DMS 273 treated with DMSO at 0.1 percent for 48 hours (cell line): ENCODE measurements at places on chromosomes 4 and X.

GRCh38 chr4:105305019-105305836, 158.6 kb downstream of the TET2 start:
- DNase-seq = no peak

DNA sequence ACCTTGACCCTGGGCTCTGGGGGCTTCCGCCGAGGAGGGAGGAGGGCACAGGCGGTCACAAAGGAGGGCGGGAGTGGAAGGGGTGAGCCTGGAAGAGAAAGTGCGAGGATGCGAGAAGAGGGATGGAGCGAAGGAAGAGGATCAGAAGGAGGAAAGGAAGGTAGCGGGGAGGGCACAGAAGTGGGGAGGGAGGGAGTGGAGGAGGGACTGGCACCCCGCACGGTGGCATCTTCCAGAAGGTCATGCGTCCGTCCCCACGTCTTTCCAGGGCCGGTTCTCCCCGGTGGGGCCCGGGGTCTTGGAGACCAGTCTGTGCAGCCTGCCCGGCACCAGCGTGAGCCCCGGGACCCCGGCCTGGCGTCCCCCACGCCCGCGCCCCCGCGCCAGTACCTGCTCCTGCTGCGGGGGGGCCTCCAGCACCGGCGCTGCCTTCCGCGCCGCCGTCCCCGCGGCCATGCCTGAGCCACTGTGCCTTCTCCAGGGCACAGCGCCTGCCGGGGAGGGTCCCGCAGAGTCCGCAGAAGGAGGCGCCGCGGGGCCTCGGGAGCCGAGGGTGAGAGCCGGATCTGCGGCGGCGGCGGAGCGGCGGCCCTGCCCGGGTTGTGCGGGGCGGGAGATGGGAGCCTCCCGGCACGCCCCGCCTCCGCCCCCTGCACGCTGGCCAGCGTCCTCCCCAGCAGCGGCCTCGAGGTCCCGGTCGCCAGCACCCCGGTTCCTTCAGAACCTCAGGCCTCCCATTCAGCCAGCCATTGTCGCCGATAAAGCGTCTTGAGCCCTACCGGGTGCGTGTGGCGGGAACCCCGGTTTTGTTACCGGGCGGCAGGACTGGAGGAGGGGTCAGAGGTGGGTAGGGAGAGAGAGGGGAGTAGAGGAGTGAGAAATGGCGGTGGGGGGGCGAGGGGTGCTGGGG, at the start of gene RNF175:
Gene RNF175 (minus strand): TSS at position 618 of the 910 bp plus-strand sequence. CDS start 162 bp downstream, at position 456.
- DNase-seq = no peak

DNA sequence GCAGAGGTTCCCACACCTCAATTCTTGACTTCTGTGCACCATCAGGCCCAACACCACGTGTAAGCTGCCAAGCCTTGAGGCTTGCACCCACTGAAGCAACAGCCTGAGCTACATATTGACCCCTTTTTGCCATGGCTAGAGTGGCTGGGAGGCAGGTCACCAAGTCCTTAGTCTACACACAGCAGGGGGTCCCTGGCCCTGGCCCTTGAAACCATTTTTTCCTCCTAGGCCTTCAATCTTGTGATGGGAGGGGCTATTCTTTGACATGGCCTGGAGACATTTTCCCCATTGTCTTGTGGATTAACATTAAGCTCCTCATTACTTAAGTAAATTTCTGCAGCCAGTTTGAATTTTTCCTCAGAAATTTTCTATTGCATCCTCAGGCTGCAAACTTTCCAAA, 336.6 kb downstream of the IL15 start:
- no peak for DNase-seq

DNA sequence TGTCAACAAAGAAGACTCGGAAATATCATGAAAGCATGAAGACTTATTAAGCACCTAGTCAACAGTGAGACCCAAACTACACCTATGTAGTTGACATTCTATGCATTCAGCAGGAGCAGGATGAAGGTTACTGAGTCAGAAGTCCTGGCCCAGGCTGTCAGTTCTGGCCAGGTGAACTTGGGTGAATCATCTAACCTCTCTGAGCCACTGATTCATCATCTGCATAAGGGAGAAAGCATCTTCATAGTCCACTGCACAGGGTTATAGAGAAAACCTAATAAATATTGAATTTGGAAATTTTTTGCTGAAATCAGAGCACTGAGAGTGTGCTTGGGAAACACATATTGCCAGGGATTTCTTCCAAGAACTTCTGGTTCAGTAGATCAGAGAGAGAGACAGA, 296.0 kb upstream of the SFRP2 start:
- DNase-seq = no peak

DNA sequence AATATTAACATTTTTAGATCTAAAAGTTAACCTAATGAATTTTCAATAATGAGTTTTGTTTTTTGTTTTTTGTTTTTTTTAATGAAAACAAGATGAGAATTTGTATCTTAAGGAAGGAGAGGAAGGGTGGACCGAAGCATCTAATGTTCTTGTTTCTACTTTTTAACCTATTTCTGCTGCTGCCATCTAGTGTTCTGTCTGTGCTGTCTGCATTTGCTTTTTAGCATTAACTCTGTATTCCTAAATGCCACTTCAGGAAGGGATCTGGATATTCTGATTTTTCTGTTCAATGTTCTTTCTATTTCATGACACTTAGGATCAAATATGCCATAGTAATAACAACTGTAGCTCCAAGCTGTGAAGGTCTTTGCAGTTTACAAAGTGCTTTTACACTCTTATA, 161.7 kb downstream of the BRWD3 start:
- no peak for DNase-seq

- no peak for DNase-seq
Observed at GRCh38 chr4:3820016-3820805, 54.0 kb downstream of the ADRA2C start.

DNA sequence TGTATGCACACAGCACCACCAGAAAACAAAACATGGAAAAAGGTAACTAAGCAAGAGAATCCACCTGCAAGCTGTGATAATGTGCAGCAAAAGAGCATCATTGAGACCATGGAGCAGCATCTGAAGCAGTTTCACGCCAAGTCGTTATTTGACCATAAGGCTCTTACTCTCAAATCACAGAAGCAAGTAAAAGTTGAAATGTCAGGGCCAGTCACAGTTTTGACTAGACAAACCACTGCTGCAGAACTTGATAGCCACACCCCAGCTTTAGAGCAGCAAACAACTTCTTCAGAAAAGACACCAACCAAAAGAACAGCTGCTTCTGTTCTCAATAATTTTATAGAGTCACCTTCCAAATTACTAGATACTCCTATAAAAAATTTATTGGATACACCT, 90.2 kb downstream of the TET2 start:
- DNase-seq = no peak

DNA sequence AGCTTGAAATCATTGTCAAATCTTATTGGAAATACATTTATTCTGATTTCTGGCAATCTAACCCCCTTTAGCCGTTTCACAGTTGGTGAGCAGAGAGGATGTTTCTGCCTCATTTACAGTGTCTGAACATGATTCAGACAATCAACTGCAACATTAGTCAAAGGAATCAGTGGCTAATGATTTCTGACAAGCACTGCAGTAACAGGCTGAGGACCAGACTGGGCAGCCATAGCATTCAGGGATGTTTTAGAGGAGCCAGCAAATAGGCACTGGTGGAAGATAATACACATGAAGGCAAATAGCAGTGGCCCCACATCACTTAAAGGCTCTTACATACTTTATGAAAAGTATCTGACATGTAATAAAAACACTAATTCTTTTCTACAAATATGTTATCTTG, 102.8 kb downstream of the TTC29 start:
- no peak for DNase-seq

DNA sequence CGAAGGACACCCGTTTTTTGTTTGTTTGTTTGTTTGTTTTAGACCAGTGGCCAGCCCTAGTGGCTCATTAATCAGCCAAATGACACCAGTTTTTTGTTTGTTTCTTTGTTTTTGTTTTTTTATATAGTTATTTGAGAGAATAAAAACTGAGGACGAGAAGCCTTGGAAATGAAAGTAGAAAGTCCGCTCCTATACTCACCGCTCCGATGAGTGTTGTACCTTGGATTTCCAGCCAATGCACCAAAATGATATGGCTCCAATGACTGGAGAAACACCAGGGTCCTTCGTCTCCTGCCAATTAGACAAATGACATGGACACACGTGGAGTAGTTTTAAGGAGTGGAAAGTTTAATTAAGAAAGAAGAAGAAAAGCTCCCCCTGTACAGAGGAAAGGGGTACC, 87.9 kb downstream of the ZXDA start:
- DNase-seq = no peak

DNA sequence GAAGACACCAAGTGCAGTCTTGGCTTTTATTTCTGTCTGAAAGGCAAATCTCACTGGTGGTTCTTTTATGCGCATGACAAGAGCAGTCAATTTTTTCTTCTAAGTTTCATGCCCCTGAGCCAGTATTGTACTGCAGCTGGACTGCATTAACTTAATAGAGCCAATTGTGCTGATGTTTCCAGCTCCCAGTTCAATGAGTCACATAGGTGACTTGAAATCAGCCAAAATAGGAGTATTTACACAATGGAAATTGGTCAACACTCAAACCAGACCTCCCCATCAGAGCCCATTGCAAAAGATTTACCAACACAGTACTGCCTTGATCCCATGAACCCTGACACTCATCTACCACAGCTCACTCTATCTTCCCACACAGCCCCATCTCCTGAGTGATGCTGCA, 100.3 kb upstream of the GUCY1A1 start:
- DNase-seq = no peak

- DNase-seq = no peak
Observed at GRCh38 chr4:116925900-116926457, 159.4 kb downstream of the TRAM1L1 start.

- no peak for DNase-seq
Observed at GRCh38 chr4:68348577-68348976, 1.3 kb downstream of the YTHDC1 start.

GRCh38 chr4:26213317-26213716, 107.5 kb upstream of the RBPJ start:
- no peak for DNase-seq

DNA sequence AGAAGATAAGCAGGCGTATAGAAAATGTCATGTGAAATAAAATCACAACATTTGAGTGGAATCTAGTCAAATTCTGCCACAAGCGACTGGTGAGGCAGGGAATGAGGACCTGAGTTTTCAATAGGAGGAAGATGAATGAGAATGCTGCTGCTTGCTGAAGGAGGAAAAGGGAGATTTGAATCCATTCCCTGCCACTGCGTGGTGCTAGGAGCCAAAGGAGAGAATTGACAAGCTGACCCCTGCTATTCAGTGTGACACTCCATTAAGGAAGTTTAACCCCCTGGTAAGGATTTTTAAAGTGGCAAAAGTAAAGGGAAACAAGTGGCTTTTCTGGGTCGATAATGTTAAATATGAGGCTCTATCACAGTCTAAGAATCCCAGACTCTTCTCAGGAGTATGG, 314.0 kb downstream of the NAF1 start:
- DNase-seq = no peak

GRCh38 chr4:110625576-110626257, 2.8 kb upstream of the PITX2 start:
- no peak for DNase-seq

- no peak for DNase-seq
Observed at GRCh38 chr4:106582103-106582502, 213.5 kb upstream of the GIMD1 start.

DNA sequence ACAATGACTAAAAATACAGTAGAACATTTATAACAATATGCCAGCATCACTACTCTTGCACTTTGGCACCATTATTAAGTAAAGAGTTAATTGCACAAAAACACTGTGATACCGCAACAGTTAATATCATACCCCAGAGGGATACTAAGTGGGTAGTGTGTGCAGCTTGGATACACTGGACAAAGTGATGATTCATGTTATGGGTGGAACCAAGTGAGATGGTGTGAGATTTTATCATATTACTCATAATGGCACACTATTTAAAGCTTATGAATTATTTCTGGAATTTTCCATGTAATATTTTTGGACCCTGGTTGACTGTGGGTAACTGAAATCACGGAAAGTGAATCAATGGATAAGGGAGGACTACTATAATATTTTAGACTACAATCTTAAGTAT, 265.3 kb downstream of the PCDH18 start:
- no peak for DNase-seq

DNA sequence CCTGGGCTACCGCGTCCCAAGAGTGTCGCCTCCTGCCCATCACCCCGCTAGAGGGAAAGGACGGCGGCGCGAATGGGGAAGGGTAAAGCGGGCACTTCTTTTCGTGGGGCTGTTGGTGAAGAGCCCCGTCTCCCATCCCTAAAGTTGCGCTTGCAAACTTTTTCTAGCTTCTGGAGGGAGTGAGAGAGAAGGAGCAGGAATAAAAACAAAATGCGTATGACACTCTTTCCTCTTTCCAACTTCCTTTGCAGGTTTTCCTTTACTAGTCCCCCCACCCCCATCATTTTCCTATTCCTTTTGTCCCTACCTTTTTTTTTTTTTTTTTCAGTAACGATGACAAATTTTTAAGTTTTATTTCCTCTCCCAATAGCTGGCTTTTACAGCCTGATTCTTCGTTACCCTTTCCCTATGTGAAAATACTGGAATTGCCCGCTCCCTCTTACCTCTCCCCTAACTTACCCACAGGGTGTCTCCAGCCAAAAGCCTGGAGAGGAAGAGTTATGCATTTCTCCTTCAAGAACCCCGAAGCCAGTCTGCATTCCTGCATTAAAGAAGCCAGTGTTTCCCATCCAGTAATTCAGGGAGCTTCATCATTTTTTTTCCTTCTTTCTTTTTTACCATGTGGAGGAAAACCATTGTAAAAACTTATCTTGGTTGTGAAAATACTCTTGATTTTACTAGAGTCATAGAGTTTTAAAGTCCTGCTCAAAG, 613 bp upstream of the ARSJ start:
- no peak for DNase-seq

DNA sequence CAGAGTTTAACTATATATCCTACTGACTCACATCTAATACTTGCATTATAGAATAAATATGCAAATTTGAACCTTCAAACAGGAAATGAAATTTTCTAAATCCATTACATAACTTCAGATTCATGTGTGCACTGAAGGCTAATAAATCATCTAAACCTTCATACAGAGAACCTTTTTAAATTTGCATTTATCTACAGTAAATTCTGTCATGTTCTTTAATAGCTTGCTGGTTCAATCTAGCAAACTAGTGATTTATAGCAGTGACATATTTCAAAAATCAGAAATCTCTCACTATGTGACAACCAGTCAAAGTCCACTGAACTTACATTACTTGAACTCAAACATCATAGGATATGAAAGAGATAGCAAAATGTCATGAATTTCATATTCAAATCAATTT, 65.1 kb downstream of the LRBA start:
- no peak for DNase-seq

GRCh38 chr4:113436360-113436759, 325.2 kb downstream of the CAMK2D start:
- peak; percentile 54 for DNase-seq

- DNase-seq = no peak
Observed at GRCh38 chr4:159052315-159052714, 50.6 kb upstream of the RAPGEF2 start.

DNA sequence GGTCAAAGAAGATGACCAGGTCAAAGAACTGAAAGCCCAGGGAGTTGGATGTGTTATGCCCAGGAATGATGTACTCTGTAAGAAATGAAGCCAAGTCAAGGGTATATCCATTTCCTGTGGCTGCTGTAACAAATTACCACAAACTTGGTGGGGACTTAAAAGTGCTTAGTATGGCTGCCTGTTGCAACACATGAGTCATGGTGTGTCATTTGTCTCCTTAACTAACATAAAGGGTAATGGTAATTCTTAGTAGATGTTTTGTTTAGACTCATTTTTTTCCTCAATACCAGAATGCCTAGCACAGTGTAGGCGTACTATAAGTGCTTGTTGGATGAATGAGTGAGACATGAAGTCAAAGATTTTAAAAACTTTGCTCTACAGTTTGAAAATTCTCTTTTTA, 45.7 kb downstream of the SYTL5 start:
- no peak for DNase-seq
